ENCODE measurements at places on chromosomes 4 and X. TPM values are rescaled to one million over a fixed set of nuclear protein-coding genes. Genes with fewer than 3 reads are reported as not detected.

Gene SH3D19
- not detected for total RNA-seq

Gene RNF128
- not detected for total RNA-seq

Gene PDCL2
- total RNA-seq = not detected

Gene SPATA4
- 0.12 TPM for total RNA-seq

Gene ATP6AP2
- 66.5 TPM for total RNA-seq

Gene CCNA2
- total RNA-seq = 73.4 TPM

Gene MTMR8
- 4.2 TPM for total RNA-seq

Gene C1QTNF7
- total RNA-seq = not detected

Gene NPNT
- total RNA-seq = 0.12 TPM

Gene GPR82
- total RNA-seq = not detected

DNA sequence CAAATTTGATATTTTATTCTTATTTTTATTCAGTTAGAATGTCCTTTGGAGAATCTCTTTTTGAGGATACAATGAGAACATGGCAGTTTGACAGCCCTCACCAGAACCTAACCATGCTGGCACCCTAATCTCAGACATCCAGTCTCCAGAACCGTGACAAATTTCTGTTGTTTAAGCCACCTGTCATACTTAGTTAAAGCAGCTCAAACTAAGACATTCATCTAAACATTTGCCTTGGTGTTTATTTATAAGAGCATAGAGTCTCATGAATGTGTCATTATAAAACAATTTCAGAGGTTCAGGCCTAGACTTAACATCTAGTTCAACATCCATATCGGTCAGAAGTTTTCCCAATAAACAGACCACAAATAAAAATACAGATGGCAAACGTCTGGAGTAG is 125.1 kb upstream of the FUNDC1 start:
- no peak overlapping the region for H3K27ac ChIP-seq
- no peak overlapping the region for H3K4me3 ChIP-seq
- DNase-seq = no peak
- no peaks in the 10 kb centered on the region for H3K4me1 ChIP-seq
- H3K27me3 ChIP-seq = no peaks in the 10 kb centered on the region

GRCh38 chrX:146054311-146054710 is 236.7 kb downstream of the SLITRK2 start:
- no peaks in the 10 kb centered on the region for H3K4me1 ChIP-seq
- H3K4me3 ChIP-seq = no peak overlapping the region
- no peak overlapping the region for H3K27ac ChIP-seq
- no peaks in the 10 kb centered on the region for H3K36me3 ChIP-seq
- H3K27me3 ChIP-seq = no peaks in the 10 kb centered on the region

GRCh38 chr4:8198206-8198905 is 734 bp upstream of the SH3TC1 start:
- DNase-seq = no peak
- peaks cover 4% of the 10 kb centered on the region for H3K27me3 ChIP-seq
- H3K4me3 ChIP-seq = peak overlapping the region; percentile 95
- H3K4me1 ChIP-seq = peaks cover 35% of the 10 kb centered on the region
- no peaks in the 10 kb centered on the region for H3K36me3 ChIP-seq
- H3K27ac ChIP-seq = peak overlapping the region; percentile 81

GRCh38 chr4:147714575-147715401 is 17.1 kb upstream of the ARHGAP10 start:
- no peaks in the 10 kb centered on the region for H3K36me3 ChIP-seq
- H3K27ac ChIP-seq = no peak overlapping the region
- DNase-seq = no peak
- H3K27me3 ChIP-seq = peaks cover 17% of the 10 kb centered on the region
- peaks cover 2% of the 10 kb centered on the region for H3K4me1 ChIP-seq
- no peak overlapping the region for H3K4me3 ChIP-seq

DNA sequence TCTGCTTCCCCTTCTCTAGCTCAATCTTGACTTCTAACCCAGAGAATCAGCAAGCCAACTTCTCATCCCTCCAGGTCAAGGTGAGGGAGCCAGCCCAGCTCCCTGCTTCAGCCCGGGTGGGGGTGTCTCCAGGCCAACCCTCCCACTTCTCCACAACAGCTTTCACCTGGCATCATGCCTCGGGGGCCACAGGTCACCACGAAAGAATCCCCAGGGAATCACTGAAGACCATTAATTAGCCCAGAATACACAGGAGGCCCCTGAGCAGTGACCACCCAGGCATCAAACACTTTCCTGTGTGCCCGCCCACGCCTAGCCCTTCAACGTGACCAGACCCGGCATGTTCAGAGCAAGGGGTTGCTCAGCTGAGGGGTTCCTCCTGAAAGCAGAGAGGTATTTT is 646.7 kb downstream of the BCOR start:
- peak overlapping the region; percentile 53 for H3K27ac ChIP-seq
- DNase-seq = no peak
- H3K4me3 ChIP-seq = no peak overlapping the region
- peaks cover 17% of the 10 kb centered on the region for H3K4me1 ChIP-seq
- H3K36me3 ChIP-seq = no peaks in the 10 kb centered on the region

- no peak for DNase-seq
- no peaks in the 10 kb centered on the region for H3K27me3 ChIP-seq
- H3K36me3 ChIP-seq = no peaks in the 10 kb centered on the region
- no peak overlapping the region for H3K27ac ChIP-seq
Observed at GRCh38 chr4:8534129-8534528, 46.1 kb upstream of the GPR78 start.

DNA sequence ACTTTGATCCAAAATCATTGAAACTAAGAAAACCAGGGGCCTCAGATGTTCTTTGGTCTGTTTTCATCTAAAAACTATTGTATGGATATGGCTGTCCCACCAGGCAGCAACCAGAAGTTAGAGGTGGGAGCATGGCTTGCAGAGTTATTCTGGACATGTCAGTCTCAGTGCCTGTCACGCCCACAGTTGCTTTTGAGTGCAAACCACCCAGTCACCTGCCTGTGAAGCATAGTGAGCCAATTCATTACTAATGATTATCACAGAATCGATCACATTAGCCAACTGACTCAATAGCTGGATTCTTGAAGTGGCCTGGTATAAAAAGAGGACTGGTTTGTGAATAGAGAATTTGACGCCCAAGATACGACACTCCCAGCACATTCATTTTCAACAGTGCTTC is 104.2 kb upstream of the SORBS2 start:
- H3K36me3 ChIP-seq = no peaks in the 10 kb centered on the region
- DNase-seq = no peak
- H3K4me1 ChIP-seq = no peaks in the 10 kb centered on the region
- no peak overlapping the region for H3K4me3 ChIP-seq
- peaks cover 2% of the 10 kb centered on the region for H3K27me3 ChIP-seq
- H3K27ac ChIP-seq = no peak overlapping the region

- H3K27ac ChIP-seq = no peak overlapping the region
- no peaks in the 10 kb centered on the region for H3K27me3 ChIP-seq
- peaks cover 6% of the 10 kb centered on the region for H3K4me1 ChIP-seq
- no peak for DNase-seq
Observed at GRCh38 chrX:45479835-45480422, 279.3 kb upstream of the DIPK2B start.

GRCh38 chrX:126339928-126340327 is 173.8 kb upstream of the DCAF12L2 start:
- H3K27ac ChIP-seq = no peak overlapping the region
- H3K4me3 ChIP-seq = no peak overlapping the region
- no peaks in the 10 kb centered on the region for H3K36me3 ChIP-seq
- H3K4me1 ChIP-seq = no peaks in the 10 kb centered on the region

- no peak overlapping the region for H3K27ac ChIP-seq
- no peaks in the 10 kb centered on the region for H3K36me3 ChIP-seq
- H3K27me3 ChIP-seq = peaks cover 4% of the 10 kb centered on the region
- peaks cover 6% of the 10 kb centered on the region for H3K4me1 ChIP-seq
Observed at GRCh38 chrX:70554948-70555347, 110.3 kb downstream of the DLG3 start.

DNA sequence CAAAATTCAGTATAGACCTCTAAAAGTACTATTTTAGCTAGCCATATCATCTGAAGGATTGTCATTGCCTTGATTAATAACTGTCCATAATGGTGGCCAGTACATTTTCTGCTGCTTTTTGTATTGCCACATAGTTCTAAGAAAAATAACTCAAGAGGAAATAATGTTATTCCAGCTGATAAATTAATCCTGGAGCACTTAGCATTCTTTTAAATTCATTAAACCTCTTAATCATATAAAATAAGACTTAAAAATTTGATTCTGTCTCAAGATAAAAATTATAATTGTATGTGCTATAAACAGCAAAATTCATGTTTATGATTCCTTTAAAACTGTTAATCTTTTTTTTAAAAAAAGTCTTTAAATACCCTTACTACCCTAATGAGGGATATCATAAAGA is 12.7 kb downstream of the PTPN13 start:
- no peaks in the 10 kb centered on the region for H3K4me1 ChIP-seq
- H3K4me3 ChIP-seq = no peak overlapping the region
- H3K36me3 ChIP-seq = no peaks in the 10 kb centered on the region
- no peak overlapping the region for H3K27ac ChIP-seq
- no peak for DNase-seq
- peaks cover 18% of the 10 kb centered on the region for H3K27me3 ChIP-seq

- no peak overlapping the region for H3K27ac ChIP-seq
- no peak for DNase-seq
- H3K27me3 ChIP-seq = no peaks in the 10 kb centered on the region
- H3K4me1 ChIP-seq = no peaks in the 10 kb centered on the region
Observed at GRCh38 chr4:154958121-154958520, 177.0 kb downstream of the RBM46 start.

DNA sequence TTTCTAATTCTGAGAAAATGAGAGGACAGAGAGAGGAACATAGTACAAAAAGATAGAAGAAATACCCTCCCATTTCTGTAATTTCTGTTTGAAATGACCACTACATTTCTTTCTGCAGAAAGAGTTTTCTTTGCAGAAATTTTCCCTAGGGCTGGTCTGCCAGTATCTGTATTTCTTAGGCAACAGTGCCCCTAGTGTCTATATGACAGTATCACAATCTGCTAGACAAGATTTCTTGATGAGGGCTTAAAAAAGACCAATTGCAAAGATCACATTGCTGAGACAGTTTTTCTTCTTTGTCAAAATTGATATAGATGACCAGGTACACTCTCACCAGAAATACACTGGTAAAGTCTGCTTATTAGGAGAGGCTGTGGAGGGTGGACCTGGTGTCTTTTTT is 81.0 kb upstream of the ZDHHC15 start:
- no peak overlapping the region for H3K27ac ChIP-seq
- no peak overlapping the region for H3K4me3 ChIP-seq
- DNase-seq = peak; percentile 53
- H3K4me1 ChIP-seq = no peaks in the 10 kb centered on the region
- no peaks in the 10 kb centered on the region for H3K27me3 ChIP-seq

- H3K27me3 ChIP-seq = no peaks in the 10 kb centered on the region
- no peak overlapping the region for H3K27ac ChIP-seq
- no peak for DNase-seq
- H3K4me1 ChIP-seq = peaks cover 23% of the 10 kb centered on the region
Observed at GRCh38 chr4:4271912-4272311, 18.0 kb downstream of the LYAR start.

- H3K36me3 ChIP-seq = no peaks in the 10 kb centered on the region
- no peak for DNase-seq
- peaks cover 10% of the 10 kb centered on the region for H3K27me3 ChIP-seq
Observed at GRCh38 chrX:132144061-132144460, 16.2 kb upstream of the FRMD7 start.
